ENCODE measurements at places on chromosomes 2 and 18. TPM values are rescaled to one million over a fixed set of nuclear protein-coding genes. Genes with fewer than 3 reads are reported as not detected.

DNA sequence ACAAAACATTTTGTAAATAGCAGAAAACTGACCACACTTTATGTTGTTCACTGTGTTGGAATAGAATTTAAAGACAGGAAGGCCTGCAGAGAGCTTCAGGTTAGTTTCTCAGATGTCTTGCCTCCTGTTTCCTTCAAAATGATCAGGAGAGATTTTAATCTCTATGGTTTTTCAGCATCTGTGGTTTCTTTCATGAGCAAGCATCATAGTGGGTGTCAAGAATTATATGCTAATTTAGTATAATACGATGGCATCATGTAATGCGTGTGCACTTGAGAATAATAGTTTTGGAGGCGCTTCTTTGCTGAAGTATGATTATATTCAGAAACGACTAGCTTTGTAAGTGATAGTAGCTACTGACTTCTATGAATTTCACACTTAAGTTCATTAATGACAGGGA lies 149.9 kb downstream of the PLCL1 start:
- no peak for DNase-seq

Gene STPG4
- 12.7 TPM for total RNA-seq

- DNase-seq, result no peak
Measured at GRCh38 chr18:63299837-63300745, 19.5 kb downstream of the BCL2 start.

- no peak for DNase-seq
Measured at GRCh38 chr2:239149501-239149900, 251.3 kb downstream of the HDAC4 start.

Gene ARHGEF4
- total RNA-seq, result 5.9 TPM

DNA sequence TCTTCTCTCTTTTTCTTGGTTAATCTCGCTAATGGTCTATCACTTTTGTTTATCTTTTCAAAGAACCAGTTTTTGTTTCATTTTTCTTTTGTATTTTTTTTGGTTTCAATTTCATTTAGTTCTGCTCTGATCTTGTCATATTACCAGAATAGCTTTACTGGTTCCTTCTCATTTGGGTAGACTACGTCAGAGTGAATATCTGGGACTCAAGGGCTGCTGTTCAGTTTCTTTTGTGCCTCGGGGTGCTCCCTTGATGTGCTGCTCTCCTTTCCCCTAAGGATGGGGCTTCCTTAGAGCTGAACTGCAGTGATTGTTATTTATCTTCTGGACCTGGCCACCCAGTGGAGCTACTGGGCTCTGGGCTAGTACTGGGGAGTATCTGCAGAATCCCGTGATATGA lies 29.4 kb upstream of the IL1RN start:
- no peak for DNase-seq

- no peak for DNase-seq
Measured at GRCh38 chr2:222928335-222928734, 67.5 kb downstream of the ACSL3 start.

Gene TEKT4
- total RNA-seq, result not detected

Gene PER2
- total RNA-seq, result 14.8 TPM

DNA sequence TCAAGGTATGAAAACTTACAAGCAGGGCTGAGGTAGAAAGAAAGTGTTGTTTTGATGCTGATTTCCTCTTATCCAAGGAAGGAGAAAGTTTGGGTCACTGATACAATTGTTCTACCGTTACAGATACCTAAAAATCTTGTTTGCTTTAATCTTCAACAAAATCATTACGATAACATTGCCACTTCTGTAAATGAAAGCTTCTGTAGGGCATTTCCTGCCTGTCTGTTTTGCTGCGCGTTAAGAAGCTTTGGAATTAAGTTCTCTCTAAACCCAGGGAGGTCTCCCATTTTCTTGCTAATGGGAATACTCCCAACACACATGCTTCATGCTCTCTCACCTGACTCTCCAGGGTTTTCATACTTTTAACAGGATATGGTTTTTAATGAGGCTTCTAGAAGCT lies 258.5 kb downstream of the PTGR3 start:
- DNase-seq, result no peak

GRCh38 chr2:78383576-78383975 lies 641.9 kb upstream of the REG3G start:
- no peak for DNase-seq

DNA sequence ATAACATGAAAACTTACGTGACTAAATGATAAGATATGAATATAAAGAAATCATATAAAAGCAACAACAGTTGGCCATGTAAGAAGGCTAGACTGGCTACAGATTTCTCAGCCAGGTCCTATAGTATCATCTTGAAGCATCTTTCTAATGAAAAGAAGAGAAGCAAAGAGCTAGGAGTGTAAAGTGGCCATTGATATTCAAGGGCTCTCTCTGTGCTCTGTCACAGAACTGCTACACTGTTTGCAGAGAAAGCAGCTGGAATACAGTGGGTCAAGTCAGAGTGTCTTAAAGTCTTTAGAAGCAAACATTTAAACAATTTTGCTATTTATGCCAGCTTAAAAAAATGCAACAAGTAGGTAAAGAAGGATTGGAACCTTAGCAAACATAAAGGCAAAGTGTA lies 118.8 kb downstream of the SCN9A start:
- DNase-seq, result no peak

DNA sequence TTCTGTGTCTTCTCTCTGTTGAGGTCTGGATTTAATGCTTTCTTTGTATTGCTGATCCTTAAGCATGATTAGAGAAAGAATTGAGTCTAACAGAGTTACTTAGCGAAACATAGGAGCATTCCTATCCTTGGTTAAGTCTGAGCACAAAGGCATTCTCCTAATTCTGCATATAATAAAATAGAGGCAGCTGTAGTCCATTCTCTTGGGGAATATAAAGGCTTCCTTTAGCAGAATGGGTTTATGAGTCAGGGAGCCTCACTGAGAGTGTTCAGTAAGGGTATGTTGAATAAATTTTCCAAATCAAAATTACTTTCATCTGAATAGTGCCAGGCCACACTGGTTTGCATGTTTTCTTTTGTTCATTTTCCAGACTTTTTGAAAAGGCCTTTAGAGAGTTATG lies 101.5 kb downstream of the GALNT1 start:
- no peak for DNase-seq

DNA sequence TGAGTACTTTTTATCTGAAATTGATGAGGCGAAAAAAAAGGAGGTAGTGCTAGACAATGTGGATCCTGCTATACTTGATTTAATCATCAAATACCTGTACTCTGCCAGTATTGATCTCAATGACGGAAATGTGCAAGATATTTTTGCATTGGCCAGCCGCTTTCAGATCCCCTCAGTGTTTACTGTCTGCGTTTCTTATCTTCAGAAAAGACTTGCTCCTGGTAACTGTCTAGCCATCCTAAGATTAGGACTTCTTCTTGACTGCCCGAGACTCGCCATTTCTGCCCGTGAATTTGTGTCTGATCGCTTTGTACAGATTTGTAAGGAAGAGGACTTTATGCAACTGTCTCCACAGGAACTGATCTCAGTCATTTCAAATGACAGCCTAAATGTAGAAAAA lies 453 bp downstream of the KLHL41 start:
- no peak for DNase-seq

DNA sequence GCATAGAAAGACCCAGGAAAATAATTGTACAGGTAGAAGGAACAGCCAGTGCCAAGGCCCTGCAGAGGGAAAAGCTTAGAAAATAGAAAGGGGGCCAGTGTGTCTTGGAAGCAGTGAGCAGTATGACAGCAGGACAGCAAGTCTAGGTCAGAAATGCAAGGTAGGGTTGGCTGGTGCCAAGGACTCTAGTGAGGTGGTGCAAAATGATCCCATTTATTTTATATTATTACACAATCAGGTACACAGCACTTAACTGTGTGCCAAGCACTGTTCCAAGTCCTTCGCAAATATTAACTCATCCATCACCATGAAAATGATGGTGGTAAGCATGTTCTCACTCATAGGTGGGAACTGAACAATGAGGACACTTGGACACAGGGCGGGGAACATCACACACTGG lies 100.0 kb downstream of the AQP4 start:
- DNase-seq, result no peak

Gene LYG2
- not detected for total RNA-seq

- DNase-seq, result no peak
Measured at GRCh38 chr18:59419386-59419785, 60.3 kb upstream of the LMAN1 start.

DNA sequence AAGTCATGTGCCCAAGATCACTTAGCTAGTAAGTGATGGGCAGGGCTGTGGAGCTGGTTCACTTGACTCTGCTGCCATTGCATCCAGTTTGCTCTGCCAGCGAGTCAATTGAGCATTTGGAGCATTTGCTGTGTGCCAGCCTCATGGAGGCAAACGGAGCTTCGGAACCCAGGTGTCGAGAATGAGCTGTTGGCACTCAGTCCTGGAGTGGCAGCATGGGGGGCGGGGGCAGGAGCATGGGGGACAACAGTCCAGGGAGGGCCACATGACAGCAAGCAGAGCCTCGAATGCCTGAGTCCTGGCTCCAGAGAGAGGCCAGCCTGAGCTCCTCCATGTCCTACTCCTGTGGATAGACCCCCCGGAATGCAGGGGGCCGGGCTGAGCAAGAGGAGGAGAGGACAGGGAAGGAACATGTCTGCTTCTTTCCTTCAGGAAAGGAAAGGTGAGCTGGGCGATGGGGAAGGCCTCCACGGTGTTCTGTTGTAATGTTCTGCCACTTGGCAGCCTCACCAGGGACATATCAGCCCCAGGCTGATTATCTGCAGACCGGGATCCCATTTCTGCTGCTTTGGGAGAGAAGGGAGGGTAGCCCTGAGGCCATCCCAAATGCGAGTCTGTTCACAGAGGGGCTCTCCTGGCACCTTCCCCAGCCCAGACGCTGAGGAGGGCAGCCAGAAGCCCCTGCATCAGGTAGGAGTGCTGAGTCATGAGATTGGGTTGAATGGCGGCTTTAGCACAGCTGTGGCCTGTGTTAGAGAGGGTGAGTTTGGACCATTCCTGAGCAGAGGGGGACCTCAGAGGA lies 59.6 kb downstream of the HPCAL1 start:
- DNase-seq, result no peak

DNA sequence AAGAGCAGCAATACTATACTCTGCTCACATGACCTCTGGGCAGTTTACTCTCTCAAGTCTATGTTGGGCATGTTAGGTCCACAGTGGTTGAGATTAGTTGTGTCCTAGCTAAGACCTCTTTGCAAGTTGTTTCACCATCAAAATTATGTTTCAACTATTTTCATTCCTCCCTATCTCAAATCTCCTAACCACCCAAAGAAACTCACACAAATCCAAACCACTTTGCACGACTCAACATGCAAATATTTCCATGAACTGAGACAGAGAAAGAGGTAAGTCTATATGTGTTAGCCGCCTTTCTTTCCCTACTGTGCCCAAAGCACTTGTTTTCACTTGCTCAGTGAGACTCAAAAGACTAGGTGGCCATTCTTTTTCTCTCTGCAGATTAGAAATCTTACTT lies 546.8 kb downstream of the TNS1 start:
- DNase-seq, result no peak

Gene KCNS3
- total RNA-seq, result 3.5 TPM

Gene FAM237A
- not detected for total RNA-seq

- DNase-seq, result peak; percentile 75
Measured at GRCh38 chr2:237662671-237663093, 35.3 kb downstream of the LRRFIP1 start.

DNA sequence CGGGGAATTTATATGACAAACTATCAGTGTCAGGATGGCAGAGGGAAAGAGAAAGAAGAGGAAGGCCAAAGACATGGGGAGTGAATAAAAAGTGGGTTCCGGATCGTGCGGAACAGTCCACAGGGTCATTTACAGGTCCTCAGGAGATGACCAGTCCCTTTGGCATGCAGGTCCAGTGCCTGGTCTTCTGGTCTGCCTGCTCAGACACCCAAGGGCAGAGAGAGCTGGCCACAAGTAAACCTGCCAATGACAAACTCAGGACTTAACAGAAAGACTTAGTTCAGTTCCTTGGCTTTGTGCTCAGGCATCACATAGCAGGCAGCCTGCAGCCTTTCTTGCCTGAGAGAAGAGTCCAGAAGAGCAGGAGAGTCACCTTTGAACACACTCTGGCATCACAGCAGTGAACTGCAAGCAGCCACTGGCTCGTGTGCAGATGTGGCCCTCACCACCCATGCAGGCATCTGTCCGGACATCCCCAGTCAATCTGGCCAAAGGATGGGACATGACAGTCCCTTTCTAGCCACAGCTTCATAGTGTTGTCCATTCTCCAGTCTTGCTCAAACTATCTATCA lies 14.0 kb downstream of the TMEM127 start:
- DNase-seq, result peak; percentile 67

GRCh38 chr2:105999211-105999989 lies 194.7 kb downstream of the UXS1 start:
- DNase-seq, result no peak

Gene RGPD4
- not detected for total RNA-seq

GRCh38 chr2:210917465-210917864 lies 361.1 kb downstream of the CPS1 start:
- DNase-seq, result no peak

DNA sequence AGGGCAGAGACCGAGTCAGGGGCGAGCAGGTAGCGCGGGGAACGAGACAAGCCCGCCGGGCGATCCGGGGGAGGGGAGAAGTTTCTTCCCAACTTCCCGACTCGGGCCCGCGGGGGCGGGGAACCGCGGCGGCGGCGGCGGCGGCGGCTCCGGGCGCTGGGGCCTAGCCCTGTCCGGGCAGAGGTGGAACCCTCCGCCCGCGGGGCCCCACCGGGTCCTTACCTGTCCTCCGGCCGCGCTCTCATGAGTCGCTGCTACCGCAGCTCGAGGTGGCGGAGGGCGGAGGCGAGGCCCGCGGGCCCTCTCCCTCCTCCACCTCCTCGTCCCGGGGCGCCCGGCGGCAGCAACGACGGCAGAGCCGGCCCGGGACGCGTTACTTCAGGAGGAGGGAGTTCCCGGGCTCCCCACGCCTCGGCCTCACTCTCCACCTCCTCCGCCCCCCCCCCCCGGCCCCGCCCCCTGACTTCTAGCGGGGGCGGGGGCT lies at the start of gene YES1:
TSS of gene YES1 (minus strand) at position 351 of the 484 bp plus-strand sequence. CDS start 55,415 bp downstream, outside the sequence.
- DNase-seq, result peak; percentile 57

- DNase-seq, result no peak
Measured at GRCh38 chr2:52454962-52455361, 1312.6 kb upstream of the CHAC2 start.

DNA sequence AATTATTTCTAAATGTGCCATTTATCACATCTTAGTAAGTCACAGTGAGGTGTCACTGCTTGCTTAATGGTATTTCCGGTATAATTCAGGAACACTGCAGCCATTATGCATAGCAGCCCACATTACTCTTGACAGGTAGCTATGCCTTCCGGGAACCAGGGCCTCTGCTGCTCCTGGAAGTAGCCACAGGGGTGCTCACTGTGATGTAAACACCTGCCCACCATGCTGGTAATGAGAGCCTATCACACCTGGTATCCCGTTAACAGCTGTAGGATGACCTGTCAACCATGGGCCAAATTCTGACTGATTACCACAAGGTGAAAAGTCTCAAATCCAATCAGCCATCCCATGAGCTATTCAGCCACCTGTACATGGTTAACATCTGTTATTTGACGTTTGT lies 647.0 kb upstream of the NXPH2 start:
- DNase-seq, result no peak

Gene PRKAG3
- not detected for total RNA-seq
